ENCODE measurements at places on chromosomes 5 and 9.

DNA sequence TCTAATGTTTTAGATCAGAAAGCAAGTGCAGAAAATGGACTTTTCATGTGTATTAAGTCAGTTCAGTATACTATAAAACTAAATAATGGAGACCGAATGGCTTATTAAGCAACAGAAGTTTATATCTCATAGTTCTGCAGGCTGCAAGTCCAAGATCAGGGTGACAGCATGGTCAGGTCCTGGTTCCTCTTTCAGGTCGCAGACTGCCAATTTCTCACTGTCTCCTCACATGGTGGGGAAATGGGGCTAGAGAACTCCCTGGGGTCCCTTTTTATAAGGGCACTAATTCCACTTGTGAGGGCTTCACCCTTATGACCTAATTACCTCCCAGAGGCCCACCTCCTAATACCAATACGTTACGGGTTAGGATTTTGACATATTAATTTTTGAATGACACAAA is 48.7 kb downstream of the RICTOR start:
- no peak for DNase-seq

- DNase-seq, result no peak
Measured at GRCh38 chr9:114087721-114088120, 9.6 kb upstream of the AMBP start.

GRCh38 chr5:142314606-142315005 is 10.2 kb downstream of the SPRY4 start:
- no peak for DNase-seq

DNA sequence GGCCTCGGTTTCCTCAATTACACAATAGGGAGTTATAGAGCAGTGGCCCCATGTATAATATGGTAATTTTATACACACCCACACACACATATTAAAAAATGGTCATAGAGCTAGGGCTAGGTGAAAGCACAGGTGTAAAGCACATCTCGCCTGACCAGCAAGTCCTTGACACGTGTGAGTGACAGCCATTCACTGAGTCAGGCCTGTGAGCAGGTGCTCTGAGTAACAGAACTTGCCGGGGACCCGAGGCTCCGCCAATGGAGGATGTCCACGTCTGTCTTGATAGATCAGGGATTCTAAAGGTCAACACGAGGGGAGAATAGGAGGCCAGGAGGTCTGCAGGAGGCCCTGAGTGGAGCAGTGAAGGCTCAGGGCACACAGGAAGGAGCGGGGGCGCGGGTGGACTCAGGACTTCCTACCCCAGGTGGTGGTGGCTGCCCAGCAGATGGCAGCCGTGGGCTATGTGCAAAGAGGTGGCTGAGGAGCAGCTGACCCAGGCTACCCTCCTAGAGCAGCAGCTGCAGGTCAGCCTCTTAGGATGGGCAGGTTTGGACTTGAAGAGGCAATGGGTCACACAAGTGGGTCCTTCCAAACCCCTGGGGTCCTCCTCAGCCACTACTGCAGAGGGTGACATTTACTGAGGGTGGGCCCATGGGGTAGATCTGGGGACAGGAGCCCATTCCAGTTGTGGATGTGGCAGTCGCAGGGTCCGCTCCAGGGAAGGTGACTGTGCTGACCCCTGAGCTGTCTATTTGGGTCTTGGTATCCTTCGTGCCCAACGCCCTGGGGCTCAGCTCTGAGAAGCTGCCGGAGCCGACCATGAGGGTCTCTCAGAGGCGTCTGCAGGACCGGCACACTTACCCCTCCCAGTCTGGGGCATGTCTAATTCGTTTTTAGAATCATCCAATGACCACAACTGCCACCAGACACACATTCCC is 45.9 kb downstream of the PRRT1B start:
- DNase-seq, result peak; percentile 54

GRCh38 chr9:27329291-27329690 is 32.3 kb upstream of the EQTN start:
- DNase-seq, result no peak

DNA sequence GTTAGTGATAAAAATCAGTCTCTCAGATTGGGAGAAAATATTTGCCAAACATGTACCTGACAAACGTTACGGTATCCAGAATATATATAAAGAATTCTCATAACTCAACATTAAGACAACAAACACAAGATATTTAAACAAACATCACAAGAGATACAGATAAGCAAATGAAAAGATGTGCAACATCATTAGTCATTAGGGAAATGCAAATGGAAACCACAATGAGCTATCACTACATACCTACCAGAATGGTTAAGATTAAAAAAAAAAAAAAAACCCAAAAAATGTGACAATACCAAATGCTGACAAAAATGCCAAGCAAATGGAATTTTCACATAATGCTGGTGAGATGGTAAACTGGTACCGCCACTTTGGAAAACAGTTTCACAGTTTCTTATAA is 15.4 kb downstream of the CERT1 start:
- DNase-seq, result no peak

GRCh38 chr5:125149527-125149926 is 403.1 kb upstream of the ZNF608 start:
- DNase-seq, result no peak

DNA sequence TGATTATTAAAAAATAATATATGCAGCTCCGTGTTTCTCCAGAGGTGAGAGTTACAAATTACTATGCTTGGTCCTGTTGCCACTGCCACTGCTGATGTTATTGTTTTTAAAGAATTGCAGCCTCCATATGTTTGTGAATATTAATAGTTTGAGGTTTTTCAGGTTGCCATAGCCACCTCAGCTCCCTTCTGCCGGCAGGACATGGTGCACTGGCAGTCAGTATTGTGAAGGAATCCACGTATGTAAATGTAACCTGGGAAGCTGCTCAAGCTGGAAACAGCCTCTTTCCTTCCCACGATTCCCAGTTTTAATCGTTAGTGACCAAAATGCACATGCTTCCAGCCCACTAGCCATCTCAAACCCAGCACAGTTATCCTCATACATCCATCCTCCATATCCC is 184.4 kb upstream of the CCNG1 start:
- no peak for DNase-seq

DNA sequence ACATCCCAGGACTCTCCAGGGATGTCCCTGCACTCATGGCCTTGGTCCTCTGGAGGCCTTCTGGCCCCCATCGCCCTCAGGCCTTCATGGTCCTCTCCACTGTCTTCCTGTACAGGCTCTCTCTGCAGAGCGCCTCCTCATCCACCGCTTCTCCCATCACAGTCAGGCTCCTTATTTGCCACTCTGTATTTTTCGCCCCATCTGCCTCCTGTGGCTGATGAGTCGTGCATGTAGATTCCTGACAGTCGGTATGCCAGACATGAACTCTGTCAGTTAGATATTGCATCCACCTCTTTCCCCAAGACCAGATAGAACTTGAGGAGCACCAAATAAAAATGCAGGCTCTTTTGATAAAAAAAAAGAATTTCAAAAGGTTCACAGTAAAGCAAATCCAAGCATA is 362.8 kb downstream of the IRX1 start:
- DNase-seq, result no peak

- DNase-seq, result no peak
Measured at GRCh38 chr5:130278136-130278535, 373.9 kb downstream of the CHSY3 start.

DNA sequence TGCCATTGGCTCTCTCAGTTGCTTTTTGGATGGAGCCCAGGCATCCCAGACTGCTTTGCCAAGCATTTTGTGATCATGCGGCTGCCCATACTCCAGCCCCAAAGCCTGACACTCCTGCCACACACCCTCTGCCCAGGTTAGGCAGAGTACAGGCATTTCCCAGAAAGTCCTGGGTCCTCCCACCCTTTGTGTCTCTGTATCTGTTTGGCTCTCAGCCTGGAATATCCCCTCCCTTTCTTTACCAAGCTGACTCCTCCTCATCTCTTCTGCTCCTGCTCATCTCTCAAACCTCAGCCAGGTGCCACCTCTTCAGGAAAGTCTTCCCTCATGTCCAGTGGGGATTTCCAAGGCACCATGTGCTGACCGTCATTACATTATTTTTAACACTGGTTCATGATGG is 14.3 kb upstream of the SH3RF2 start:
- no peak for DNase-seq

DNA sequence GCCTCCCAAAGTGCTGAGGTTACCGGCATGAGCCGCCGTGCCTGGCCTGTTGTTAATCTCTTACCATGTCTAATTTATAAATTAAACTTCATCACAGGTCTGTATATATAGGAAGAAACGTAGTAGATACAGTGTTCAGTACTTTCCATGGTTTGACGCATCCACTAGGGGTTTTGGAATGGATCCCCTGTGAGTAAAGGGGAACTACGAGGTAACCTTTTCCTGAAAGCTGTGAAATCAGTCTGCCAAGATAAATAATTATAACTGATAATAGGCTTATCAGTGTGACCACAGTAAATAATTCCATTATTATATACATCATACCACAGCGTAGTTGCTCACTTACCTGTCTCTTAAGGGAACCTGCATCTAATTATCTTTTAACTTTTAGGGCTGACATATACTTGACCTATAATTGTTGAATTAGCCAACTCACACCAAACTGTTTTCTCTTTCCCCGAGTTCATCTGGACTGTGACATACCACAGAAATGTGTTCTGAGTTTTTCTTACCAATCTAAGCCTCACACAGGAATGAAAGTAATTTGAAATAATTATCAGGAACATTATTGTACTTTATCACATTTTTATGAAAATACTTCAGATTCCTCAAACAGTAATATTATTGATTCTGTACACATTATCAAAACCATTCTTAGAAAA is 42.9 kb downstream of the DAPK1 start:
- DNase-seq, result no peak

DNA sequence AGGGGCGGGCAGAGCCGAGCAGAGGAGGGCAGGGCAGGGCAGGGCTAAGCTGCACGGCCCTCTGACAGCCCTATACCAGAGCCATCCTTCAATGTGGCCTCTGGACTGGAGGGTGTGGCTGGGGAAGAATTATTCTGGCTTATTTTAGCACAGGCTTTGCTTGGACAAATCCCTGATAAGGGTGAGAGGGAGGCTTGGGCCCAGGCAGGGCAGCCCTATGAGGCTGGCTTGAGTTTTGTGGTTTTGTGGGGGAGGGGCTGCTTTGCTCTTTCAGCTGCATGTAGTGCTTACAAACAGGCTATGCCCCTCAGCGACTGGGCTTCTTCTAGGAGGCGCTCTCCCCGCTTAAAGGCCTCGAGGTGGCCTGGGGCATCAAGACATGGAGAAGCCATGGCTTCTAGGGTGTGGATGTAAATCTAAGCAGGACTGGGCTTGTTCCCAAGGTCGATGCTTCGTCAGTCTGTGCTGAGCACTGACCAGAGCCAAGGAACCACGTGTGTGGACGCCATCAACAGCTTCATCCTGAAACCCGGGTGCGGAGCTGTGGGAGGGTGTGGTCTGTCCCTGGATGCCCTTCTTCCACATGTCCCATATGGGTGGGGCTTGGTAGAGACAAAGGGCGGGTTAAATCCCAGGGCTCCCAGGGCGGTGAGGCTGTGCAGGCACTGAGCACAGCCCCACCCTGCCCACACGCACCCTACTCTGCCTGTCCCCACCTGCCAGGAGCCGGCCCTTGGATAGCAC is 45.7 kb upstream of the IPPK start:
- no peak for DNase-seq

Data from activated CD8-positive, alpha-beta memory T cell treated with anti-CD3 and anti-CD28 coated beads for 1 hour (primary cell).